ENCODE measurements at places on chromosomes 1 and 21. TPM values are rescaled to one million over a fixed set of nuclear protein-coding genes. Genes with fewer than 3 reads are reported as not detected.

GPR157 gene
- total RNA-seq, result 3.9 TPM

SPATA45 gene
- not detected for total RNA-seq

SIM2 gene
- not detected for total RNA-seq

TSACC gene
- total RNA-seq, result not detected

GRCh38 chr1:75327395-75327794 lies 193.2 kb downstream of the LHX8 start:
- no peak for DNase-seq

- peak; percentile 62 for DNase-seq
Measured at GRCh38 chr1:111515291-111516004, 12.0 kb upstream of the ADORA3 start.

GRCh38 chr1:15624133-15624714 lies 7.0 kb downstream of the DDI2 start:
- DNase-seq, result no peak

- DNase-seq, result no peak
Measured at GRCh38 chr1:188432427-188432826, 1603.7 kb downstream of the PLA2G4A start.

DNA sequence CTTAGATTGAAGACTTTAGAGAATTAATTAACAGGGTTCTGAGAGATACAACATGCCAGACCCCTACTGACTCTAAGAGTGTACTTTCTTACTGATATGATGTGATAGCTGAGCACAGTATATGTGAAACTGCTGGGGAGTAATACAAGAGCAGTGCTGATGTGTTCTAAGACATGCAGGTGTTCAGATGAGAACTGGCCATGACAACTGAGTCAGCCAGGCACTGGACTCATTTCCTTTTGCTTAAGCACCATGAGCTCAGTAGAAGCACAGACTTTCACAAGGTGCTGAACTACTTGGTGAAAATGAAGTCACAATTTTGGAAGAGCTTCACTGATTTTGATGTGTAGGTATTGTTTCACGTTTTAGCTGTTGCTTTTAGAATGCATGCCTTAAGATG lies 15.9 kb upstream of the POGZ start:
- DNase-seq, result no peak

DNA sequence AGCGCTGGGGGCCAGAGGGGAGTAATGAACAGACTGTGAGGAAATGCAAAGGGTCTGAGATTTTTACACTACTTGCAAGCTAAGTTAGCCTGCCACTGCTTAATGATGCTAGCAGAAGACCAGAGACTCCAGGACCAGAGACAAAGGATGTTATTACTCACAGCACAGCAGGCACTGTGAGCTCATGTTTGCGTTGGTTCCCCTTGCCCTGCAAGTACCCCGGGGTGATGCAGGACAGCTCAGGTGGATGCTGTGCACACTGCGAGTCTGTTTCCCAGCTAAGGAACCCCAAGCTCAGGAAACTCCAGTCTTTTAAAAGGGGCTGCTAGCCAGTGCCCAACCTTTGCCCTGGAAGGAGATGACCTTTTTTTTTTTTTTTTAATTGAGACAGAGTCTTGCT lies 1.2 kb downstream of the FHAD1 start:
- DNase-seq, result no peak

- DNase-seq, result no peak
Measured at GRCh38 chr1:145796753-145797152, 27.1 kb downstream of the RNF115 start.

DNA sequence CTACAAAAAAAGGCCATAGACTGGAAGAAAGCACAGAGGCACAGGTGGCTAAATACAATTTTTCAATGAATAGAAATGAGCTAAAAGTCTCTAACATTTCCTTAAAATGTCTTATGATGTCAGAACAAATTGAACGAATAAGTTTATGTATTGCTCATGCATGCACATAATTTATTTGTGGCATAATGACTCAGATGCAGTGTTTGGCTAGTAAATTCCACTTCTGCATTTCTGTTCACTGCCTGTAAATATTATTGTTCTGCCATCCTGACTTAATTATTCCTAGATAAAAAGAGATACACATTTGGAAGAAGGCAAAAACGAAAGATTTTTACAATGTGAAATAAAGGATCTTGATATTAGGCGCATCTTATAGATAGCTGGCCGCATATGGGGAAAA lies 26.6 kb upstream of the EXO1 start:
- DNase-seq, result no peak

Measured in dermis microvascular lymphatic vessel endothelial cell (primary cell).